Kidney tubule cell (primary cell): ENCODE measurements at places on chromosomes 11 and 22.
A peak's percentile ranks its signal among the peaks of the same experiment; 100 is the strongest.

DNA sequence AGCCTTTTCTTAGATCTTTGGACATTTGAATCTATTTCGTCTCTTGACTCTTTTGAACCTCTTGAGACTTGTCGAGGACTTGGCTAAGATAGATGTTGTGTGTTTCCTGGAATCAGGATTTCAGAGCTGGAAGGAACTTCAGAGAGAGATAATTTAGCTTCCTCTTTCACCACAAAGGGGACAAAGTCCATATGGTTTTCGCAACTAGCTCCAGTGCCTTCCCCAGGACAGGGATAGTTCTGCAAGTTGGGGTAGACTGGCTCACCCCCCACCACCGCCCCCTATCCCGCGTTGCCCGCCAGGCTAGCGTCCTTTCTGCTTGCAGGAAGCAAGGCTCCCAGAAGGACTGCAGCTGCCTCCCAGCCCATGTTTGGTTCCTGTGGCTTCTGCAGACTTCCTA lies 75.7 kb upstream of the MYO18B start:
- DNase-seq = no peak

GRCh38 chr22:37631448-37632173 lies 7.9 kb upstream of the SH3BP1 start:
- no peak for DNase-seq

DNA sequence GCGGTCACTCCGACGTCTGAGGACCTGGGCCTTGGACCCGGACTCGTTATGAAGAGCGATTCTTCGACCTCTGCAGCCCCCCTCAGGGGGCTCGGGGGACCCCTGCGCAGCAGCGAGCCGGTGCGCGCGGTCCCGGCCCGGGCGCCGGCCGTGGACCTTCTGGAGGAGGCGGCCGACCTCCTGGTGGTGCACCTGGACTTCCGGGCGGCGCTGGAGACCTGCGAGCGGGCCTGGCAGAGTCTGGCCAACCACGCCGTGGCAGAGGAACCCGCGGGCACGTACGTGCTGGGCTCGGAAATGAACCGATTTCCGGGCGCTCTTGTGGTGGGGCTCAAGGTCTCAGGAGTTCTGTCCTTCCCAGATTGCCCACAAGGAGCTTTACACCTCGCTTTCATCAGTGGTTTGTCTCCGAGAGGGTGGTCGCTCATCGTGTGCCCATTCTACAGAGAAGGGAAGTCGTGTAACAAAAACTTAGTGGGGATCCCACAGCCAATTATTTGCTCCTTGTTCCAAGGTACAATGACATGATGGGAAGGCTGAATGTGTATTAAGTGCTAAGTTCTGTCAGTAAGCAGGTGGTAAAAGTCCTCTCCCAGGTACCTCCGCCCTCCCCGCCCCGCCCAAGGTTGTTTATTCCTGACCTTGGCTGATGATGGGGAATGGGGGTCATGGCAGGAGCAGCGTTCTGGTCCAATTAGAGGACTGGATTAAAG lies 695 bp downstream of the PEX26 start:
- DNase-seq = peak; percentile 78

GRCh38 chr11:70729949-70730348 lies 331.6 kb downstream of the CTTN start:
- no peak for DNase-seq

GRCh38 chr22:43154887-43155536 lies 3.7 kb downstream of the TSPO start:
- DNase-seq = no peak

DNA sequence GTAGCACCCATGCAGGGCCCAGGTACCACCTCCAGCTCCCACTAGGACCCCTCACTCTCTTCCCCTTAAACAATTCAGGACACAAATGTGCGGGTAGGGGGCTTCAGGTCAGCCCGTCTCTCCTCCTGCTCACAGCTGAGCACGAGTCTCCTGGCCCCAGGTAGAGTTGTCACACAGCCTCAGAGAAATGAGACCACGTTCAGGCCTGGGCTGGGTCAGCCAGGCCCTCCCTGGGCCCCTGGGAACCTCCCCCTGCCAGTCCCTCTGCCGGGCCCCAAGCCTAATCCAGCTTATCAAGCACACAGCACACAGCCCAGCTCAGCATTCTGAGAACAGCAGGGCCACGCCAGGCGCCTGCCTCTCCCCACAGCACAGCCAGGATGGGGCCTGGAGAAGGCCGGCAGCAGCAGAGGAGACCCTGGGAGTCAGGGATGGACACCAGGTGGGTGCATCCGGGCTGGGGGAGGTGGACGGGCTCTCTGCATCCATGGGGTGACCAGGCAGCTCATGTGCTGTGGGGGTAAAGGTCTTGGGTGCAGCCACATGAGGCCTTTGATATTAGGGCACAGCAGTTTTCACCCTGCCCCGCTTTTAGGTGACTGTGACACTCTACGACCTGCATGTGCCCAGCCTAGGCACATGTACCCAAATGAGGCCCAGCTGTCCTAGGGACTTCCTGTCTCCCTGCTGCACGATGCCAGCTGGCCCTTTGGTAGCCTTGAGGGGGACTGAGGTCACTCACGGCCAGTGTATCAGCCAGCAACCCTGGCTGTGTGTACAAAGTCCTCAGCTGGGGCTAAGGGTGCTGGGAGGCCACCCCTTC lies 87.0 kb downstream of the MORC2 start:
- DNase-seq = no peak

GRCh38 chr11:123409456-123410217 lies 20.4 kb upstream of the GRAMD1B start:
- no peak for DNase-seq

DNA sequence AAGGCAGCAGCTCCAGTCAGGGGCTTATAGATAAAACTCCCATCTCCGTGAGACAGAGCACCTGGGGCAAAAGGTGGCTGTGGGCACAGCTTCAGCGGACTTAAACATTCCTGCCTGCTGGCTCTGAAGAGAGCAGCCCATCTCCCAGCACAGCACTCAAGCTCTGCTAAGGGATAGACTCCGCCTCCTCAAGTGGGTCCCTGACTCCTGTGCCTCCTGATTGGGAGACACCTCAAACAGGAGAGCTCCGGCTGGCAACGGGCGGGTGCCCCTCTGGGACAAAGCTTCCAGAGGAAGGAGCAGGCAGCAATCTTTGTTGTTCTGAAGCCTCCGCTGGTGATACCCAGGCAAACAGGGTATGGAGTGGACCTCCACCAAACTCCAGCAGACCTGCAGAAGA lies 279.4 kb downstream of the LARGE1 start:
- no peak for DNase-seq

- DNase-seq = no peak
Measured at GRCh38 chr11:10693509-10694081, at the start of gene IRAG1. Gene IRAG1 (minus strand): TSS chr11:10693755. CDS start chr11:10693602, 153 bp downstream.

DNA sequence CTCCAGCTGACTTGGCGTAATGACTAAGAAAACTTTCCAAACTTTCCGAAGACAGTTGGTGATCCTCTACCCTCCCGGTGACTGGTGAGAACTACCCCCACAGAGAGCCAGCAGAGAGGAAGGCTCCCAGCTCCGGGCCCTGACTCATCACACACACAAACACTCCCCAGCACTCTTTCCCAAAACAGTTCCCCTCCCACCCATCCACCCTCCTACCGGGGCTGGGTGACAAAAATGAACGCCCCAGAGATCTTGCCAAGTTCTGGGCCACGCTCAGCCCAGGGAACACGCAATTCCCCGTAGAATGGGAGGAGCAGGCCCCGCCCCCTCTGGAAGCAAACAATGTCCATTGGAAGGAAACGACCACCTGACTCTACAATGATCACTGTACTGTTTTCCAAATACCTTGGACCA lies 21.3 kb upstream of the JAM3 start:
- no peak for DNase-seq

DNA sequence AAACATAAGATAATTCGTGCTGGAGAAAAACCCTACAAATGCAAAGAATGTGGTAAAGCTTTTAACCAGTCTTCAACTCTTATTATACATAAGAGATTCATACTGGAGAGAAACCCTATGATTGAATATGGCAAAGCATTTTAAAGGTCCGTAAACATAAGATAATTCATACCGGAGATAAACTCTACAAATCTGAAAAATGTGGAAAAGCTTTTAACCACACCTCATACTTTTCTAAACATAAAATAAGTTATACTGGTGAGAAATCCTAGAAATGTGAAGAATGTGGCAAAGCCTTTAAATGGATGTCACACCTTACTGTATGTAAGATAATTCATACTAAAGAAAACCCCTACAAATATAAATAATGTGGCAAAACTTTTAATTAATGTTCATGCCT lies 20.7 kb downstream of the PLAAT5 start:
- no peak for DNase-seq

GRCh38 chr11:134862105-134862502 lies 450.1 kb upstream of the B3GAT1 start:
- no peak for DNase-seq

DNA sequence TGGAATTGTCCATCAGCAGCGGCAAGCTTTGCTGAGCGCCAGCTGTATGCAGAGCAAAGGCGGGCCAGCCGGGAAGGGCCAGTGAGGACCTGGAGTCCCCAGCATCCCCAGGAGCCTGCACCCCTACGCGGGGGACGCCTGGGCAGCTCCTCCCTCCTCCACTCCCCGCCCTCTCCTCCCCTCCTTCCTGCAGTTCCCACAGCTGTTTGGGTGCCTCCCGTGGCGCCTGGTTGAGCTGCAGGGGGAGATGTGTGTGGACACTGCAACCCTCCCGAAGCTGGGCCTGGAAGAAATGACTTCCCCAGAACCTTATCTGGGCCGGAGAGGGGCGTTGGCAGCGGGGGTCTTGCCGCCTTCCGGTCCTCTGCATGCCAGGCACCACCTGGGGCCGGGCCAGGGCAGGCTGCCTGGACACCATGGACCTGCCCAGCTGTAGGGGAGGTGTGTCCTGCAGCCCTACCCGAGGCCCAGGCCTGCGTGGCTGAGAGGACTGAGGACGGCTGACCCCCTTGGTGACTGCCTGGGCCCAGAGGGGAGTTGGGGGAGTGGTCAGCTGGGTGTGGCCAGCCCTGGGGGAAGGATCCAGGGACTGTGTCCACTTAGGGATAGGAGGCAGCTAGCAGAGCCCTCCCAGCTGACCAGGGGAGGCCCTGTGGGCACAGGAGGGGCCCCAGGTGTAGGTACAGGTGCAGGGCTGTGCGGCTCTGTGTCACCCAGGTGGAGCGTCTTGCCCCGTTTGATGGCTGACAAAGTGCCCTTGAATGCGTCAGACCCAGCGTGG lies 16.8 kb upstream of the MUC6 start:
- DNase-seq = no peak

DNA sequence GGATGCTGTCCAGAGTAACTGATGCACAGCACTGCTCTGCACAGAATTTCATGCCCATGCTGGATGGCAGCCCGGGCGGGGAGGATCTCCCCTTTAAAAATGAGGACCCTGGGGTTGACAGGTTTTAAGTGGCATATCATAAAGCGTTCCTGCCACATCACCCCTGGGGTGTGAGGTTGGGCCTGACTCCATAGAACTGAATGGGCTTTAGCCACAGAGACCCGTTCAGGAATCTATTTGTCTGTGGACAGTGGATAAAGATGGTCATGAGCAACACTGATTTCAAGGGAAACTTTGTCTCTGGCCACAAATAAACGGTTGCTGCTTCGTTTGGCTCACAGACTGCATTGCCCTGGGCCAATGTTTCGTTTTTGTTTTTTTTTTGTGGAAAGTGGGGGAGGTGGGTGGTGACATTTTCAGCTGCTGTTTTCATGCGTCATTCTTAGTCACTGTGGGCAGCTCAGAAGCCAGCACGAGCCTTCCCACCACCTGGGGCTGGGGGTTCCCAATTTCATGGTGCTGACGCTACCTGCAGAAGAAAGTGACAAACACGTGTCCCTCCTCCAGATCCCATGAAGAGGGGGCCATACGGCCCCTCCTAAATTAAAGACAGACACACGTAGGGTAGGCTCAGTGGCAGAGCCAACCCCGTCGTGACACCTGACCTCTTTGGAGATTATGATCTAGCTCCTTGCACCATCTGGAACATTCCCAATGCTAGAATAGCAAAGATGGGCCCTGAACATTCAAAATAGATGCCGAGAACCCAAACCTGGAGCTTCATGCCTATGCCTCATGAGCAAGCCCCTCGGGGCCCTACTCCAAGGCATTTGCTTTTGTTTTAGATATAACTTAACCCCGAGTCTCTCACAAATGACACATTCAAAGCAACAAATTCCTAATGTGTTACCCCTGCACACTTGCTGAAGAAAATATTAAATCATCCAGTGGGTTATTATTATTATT lies 54.8 kb upstream of the PHF21B start:
- DNase-seq = peak; percentile 18

GRCh38 chr11:14240221-14240620 lies 118.8 kb downstream of the RRAS2 start:
- DNase-seq = no peak

DNA sequence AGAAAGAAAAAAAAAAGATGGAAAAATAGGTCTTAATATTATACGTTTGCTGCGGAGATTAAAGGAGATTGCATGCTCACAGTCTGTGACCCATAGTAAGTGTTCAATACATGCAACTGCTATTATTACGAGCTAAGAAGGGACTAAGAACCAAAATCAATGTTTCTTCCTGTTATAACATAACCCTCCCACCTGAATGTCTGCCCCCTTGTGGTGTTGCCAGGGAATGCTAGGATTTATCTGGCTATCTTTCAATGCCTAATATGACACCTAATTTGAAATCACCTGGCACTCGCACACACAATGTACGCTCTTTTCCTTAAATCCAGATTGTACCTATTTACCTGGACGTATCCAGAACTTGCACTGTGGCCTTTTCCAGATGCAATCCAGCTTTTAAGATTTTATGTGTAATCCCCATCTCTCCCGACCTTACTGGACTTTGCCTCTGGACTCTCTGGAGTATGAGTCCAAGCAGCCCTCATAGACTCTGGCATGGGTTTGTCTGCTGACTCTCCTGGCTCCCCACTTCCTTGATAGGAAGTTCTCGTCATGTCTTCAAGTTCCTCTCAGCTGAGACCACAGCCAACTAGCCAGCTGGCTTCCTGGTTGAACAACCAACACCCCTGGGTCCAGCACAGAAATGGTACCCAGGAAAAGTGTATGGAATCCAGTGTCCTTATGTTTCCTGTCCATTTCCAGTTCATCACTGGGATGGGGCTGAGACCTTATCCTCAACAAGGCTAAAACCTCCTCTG lies 151.5 kb downstream of the CCDC34 start:
- no peak for DNase-seq

GRCh38 chr11:58573451-58574104 lies 2.1 kb downstream of the LPXN start:
- peak; percentile 85 for DNase-seq

GRCh38 chr11:110314366-110315095 lies 18.1 kb upstream of the RDX start:
- no peak for DNase-seq

DNA sequence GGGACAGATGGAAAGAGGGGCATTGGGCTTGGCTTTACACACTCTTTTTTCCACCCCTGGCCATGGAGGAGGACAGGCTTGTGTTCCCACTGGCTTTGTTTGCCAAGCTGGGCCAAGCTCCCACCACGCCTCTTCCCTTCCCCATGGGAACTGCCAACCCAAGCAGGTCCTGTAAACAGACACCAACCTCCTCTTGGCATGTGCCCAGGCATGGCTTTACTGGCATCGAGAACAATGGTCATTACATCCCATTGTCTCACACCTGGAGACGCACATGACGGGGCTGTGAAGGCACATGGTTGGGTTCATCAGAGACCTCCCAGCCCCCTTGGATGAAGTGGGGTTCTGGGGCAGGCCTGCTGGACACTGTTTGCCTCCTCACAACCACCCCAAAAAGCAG lies 11.7 kb downstream of the SEC14L3 start:
- no peak for DNase-seq

- no peak for DNase-seq
Measured at GRCh38 chr11:61198361-61198760, 5.0 kb upstream of the PGA3 start.

GRCh38 chr11:11263238-11264005 lies 89.6 kb downstream of the CSNK2A3 start:
- DNase-seq = peak; percentile 85
